Midbrain (tissue), 1 donor: ENCODE measurements at places on chromosomes 3 and 15.
A peak's percentile ranks its signal among the peaks of the same experiment; 100 is the strongest.

DNA sequence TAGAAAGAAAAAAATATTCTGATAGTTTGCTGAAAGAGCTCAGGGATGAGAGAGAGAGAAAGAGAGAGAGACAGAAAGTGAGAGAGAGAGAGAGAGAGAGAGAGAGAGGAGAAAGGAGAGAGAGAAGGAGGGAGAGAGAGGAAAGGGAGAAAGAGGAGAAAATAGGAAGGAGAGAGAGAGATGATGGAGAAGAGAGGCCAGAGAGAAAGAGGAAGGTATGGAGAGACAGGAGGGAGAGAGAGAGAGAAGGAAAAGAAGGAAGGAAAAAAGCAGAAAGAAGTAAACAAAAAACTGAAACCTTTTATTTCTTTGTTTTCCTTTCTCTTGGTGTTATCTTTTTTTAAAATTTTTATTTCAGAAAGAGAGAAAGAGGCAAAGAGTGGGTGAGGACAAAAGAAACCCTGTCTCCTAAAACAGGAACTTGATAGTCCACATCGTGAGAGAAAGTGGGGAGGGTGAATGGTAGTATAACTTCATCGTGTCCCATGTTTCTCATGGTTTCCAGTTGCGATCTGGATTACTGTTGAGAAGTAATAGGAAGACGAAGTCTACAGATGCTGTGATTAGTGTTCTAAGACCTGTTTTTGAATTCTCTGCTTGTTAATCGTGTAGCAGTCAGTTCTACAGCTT is 279.7 kb downstream of the LPP start:
- DNase-seq, result no peak

- DNase-seq, result no peak
These were observed 2.9 kb downstream of the FOXL2 start for GRCh38 chr3:138943724-138944653.

DNA sequence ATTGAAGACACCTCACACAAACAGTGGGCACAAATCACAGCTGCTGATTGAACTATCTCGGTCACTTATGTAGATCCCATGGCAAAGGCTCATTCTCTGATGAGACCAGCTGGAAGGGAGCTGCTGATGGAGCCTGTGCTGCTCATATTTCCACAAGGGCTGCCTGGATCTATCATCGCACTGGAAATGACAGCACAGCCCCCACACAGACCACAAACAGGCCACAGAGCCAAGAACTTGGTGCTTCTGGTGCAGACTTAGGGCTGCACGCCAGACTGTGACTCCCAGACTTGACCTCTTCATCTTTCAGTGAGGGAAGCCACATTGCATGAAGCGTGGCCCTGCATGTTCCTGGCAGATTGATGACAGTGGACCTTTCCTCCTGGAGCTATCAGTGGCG is 197.6 kb downstream of the MINAR1 start:
- DNase-seq, result no peak

GRCh38 chr3:185308126-185308754 is 54.4 kb upstream of the EHHADH start:
- peak; percentile 31 for DNase-seq

- DNase-seq, result no peak
These were observed 716 bp upstream of the KLHL24 start for GRCh38 chr3:183634707-183635106.
